ENCODE measurements at places on chromosomes 7 and 10.

DNA sequence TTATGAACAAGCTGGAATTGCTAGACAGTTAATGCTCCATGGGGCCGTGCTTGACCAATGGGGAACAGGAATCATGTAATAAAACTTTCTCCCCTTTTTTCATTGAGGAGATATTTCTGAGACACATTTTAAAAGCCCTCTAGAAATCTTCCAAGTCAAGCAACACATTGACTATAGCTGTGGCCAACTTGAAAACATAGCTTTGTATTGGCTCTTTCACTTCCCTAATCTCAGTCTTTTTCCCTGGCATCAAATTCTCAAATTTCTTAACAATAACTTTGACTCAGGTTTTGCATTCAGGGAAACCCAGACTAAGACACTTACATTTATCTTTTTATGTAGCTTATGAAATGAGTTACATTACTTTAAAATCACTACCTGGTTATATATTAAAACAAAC lies 947.1 kb upstream of the MBL2 start:
- no peak for DNase-seq

DNA sequence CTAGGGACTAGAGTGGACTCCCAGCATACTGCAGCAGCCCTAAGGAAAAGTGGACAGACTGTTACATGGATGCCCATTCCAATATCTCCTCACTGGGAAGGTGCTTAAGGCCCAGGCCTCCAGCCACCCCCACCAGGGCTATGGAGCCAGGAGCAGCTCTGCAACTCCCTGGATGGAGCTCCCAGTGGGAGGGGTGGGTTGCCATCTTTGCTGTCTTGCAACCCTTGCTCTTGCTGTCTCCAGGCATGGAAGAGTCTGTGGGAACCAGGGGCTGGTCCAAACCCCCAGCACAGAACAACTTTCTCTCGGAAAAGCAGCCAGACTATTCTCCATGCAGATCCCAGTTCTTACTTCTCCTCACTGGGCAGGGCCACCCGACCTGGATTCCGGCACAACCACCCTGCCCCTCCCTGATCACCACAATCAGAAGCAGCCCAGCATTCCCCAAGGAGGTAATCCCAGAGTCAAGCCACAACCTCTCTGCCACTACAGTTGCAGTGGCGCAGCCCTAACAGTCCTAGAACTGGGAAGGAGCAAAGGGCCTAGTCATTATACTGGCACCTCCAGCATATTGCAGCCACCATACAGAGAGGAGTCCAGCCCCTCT lies 41.8 kb upstream of the ZNF488 start:
- no peak for DNase-seq

- DNase-seq = peak; percentile 60
These were observed at the start of gene GPER1 for GRCh38 chr7:1087952-1088920. TSS of gene GPER1 (plus strand) at chr7:1088113. CDS start at chr7:1091729, 3,616 bp downstream.

GRCh38 chr10:31581741-31582323 lies 262.8 kb downstream of the ZEB1 start:
- DNase-seq = no peak

DNA sequence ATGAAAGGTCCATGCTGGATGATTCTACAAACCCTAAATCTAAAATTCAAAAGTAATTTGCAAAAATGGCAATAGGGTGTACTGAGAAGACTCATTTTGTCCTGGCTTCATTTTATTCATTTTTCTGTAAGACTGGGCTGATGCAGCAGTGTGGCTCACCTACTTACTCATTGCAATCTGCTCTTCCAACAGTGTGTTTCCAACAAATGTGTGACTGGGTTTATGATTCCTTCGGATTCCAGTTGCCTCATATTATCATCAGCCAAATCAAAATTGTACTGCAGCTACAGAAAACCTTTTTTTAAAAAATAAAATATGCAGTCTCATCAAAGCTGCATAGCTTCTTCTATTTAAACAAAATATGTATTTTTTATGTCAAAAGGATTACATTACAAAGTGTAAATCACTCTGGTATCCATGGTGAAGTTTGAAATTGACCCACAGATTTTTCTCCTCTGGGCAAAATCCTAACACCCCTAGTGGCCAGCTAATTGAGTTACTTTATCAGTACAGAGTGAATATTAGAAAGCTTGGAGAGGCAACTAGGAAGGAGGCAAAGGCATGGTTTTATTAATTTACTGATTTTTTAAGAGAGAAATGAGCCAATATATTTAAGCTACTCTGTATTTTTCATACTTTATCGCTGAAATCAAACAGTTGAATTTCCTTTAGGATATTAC lies 390.3 kb downstream of the MAGI2 start:
- DNase-seq = no peak
